Stimulated activated CD4-positive, alpha-beta T cell treated with anti-CD3 and anti-CD28 coated beads, Interleukin-15, amount 100 ng/mL, for 24 hours (primary cell): ENCODE measurements at places on chromosomes 2 and 18.

- DNase-seq, result no peak
These were observed 67.9 kb upstream of the PIK3C3 start for GRCh38 chr18:41887100-41887499.

DNA sequence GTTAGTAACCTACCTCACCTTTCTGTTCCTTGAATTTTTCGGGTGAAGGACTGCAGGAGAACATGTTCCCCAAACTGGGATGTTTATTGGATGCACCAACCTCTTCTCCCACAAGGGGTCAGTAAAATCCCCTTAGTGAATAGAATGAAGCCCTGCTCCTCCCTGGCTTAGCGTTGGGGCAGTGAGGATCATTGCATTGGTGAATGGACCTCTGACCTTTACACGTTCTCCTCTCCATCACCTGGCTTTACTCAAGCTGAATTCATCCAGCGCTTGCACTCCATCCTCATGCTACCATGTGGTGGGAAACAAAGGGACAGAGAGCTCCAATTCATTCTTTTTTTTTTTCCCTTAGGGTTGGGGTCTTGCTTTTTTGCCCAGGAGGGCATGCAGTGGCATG lies 157.2 kb downstream of the MIB1 start:
- peak; percentile 41 for DNase-seq

GRCh38 chr2:55923091-55923981 lies at the start of gene EFEMP1:
EFEMP1 (minus strand) TSS chr2:55923782; CDS start chr2:55922440, 1,342 bp downstream.
- DNase-seq, result peak; percentile 6

GRCh38 chr2:205752296-205752820 lies 70.1 kb downstream of the NRP2 start:
- no peak for DNase-seq

DNA sequence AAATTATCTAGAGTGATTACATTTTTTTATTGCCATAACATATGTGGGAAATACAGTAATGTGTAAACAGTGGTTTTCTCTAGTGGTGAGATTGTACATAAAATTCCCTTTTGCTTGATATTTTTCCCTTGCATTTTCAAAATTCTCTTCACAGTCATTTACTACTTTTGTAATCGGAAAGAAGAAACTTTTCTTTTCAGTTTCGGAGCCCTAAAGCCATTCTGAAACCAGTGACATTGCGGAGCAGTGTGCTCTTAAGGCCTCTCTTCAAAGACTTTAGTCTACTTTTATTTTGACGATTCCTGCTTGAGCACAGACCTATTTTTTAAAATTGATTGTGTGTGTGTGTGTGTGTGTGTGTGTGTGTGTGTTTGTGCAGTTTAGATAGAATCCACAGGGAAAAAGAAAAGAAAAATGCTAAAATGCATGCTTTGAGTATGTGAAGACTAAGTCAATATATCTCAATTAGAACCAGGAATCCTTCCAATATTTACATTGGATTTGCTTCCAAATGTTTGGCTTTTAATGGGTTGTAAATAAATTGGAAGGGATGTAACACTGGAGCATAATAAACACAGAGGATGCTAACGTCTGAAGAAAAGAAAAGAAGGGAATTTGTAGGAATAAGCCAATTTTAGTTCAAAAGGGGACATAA lies 357.4 kb downstream of the RND3 start:
- no peak for DNase-seq

- no peak for DNase-seq
These were observed 57.0 kb downstream of the CD28 start for GRCh38 chr2:203763241-203763937.

- no peak for DNase-seq
These were observed 108.2 kb upstream of the PTPRM start for GRCh38 chr18:7458884-7459283.

DNA sequence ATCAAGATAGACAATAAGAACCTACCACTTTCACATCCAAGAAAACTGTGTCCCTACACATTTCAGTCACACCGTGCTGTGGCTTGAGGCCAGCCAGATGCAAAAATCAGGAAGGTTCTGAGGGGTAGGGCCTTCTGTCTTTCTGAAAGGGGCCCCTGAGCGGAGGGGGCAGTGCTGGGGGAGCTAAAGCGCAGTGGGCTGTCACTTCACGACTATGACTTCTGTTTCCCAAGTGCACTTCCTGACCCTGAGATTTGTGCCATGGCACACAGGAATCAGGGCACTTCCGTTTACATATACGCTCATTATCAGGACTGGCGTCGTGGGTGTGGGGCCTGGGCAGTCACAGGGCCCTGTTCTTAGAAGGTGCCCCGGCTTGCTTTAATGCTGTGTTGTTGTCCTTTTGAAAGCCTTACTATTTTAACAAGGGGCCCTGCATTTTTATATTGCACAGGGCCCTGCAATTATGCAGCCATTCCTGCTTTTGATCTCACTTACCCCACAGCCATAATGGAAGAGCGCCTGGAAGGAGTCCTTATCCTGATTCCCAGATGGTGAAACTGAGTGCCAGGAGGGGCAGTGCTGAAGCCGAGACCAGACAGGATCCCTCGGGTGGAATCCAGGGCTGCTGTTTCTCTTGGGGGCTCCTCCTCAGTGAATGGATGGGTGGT lies 620 bp downstream of the NGEF start:
- no peak for DNase-seq

- DNase-seq, result no peak
These were observed 158.4 kb upstream of the CDH7 start for GRCh38 chr18:65592435-65592834.

DNA sequence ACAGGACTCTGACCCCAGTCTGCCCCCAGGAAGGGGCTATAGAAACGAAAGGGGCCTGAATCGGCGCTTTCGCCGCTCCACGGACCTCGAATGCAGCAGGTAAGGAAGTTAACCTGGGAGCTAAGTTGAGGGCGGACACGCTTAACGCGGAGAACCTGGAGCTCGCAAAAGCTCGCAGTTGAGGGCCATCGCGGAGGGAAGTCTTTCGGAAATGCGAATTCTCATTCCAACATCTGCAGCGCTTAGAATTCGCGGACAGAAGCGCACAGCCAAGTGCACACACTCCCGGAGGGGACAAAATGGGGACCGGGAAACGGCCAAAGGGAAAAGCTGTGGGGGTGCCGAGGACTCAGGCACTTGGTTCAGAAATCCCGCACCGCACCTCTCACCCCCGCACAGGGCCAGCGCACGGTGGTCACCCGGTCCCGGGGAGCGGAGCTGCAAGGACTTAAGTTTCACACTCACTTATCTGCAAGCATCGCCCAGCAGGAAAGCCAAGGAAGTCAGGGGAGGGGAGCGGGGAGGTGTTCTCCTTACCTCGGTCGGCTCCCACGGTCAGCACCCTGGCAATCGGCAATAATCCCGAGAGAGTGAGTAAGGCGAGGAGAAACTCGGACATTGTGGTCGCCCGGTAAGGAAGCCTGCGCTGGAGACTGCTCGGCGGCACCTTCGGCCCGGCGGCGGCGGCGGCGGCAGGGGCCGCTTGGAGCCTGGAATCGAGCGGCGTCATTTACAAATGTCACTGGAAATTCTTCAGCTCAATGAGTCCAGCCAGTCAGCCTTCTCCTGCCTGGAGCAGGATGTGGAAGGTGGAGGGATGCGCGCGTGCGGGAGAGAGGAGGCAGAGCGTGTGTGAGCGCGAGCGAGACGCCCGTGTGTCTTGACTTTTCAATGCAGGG lies 456 bp downstream of the LRP1B start:
- DNase-seq, result no peak
